ENCODE measurements at places on chromosomes 5 and 9.

DNA sequence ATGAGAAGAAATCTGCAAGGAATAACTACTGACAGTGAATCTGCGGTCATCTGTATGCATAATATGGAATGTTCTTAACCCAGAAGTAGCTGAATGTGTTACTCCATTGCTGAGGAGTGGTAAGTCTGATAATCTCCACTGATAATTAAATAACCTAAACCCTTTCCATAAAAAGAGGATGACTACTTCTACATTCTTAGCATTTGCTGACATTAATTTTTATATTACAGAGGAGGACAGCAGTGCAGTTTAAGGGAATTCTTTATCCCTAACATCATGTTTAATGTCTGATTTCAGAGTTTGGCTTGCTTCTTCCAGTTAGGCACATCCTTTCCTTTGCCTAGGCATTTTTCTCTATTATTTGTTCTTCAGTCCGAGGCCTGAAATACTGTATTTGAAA lies 52.2 kb downstream of the CDC42SE2 start:
- no peak for DNase-seq

- DNase-seq: peak; percentile 3
Observed at GRCh38 chr5:121915765-121916164, 46.0 kb upstream of the SRFBP1 start.

DNA sequence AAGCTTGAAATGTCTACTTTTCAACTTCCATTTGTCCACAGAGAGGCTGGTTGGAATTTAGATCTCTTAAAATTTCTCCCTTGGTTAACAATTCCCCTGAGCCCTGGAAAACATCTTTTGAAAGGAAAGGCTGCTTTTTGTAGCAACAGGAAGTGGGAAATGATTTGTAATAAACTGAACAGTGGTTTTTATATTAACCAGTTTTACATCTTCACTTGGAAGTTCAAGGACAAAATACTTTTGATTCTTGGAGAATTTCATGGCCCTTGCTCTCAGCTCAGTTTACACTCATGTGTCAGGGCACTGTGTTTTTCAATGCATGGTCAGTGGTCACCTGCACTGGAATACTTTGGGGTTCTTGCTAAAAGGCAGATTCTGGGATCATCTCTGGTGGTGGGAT lies 9.9 kb downstream of the MLANA start:
- DNase-seq: no peak

- DNase-seq: peak; percentile 81
Observed at GRCh38 chr5:132180134-132180745, 47.4 kb downstream of the P4HA2 start.

- no peak for DNase-seq
Observed at GRCh38 chr5:93070938-93071337, 510.1 kb downstream of the NR2F1-AS1 start.

- DNase-seq: no peak
Observed at GRCh38 chr9:25350011-25350410, 328.2 kb downstream of the TUSC1 start.

GRCh38 chr5:171953860-171954701 lies 52.4 kb downstream of the FBXW11 start:
- DNase-seq: peak; percentile 91

DNA sequence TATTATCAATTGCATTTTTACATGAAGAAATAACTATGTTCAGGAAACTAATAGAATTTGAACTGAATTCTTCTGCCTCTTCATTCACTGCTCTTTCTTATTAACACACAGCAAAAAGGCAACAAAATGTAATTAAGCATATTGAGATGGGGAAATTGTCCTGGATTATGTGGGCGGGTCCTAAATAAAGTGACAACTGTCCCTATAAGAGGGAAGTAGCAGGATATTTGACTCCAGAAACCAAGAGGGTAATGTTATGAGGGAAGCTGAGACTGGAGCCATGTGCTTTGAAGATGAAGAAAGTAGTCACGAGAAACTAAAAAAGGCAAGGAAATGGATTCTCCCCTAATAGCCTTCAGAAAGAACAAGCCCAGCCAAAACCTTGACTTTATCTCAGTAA lies 311.2 kb upstream of the PIK3R1 start:
- DNase-seq: no peak

DNA sequence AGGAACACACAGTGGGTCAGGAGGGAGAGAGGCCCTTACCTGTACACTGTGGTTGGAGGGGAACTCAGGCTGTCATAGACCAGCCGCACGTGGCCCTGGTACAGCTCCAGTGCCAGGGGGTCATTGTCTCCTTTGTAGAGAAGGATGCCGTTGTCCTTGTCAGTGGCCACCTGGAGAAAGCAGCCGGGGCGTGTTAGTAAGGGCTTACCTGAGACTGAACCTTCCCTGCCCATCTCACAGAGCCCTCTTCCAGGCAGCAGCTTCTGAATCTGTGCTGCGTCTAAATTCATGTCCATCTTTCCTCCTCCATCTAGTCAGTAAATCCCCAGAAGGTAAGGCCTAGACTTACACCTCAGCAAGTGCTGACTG lies 104.7 kb upstream of the PANK3 start:
- DNase-seq: no peak

GRCh38 chr9:80072451-80072850 lies 500.7 kb downstream of the TLE4 start:
- no peak for DNase-seq

Measured in fibroblast of lung (primary cell).